ENCODE measurements at places on chromosomes 13 and 19. TPM values are rescaled to one million over a fixed set of nuclear protein-coding genes. Genes with fewer than 3 reads are reported as not detected.

The CEACAM3 gene
- not detected for total RNA-seq

The NLRP11 gene
- not detected for total RNA-seq

The NDUFS7 gene
- total RNA-seq, result 82.1 TPM

The NXNL1 gene
- not detected for total RNA-seq

The TTYH1 gene
- total RNA-seq, result not detected

The BEST2 gene
- not detected for total RNA-seq

The CADM4 gene
- 12.9 TPM for total RNA-seq

The C19orf67 gene
- total RNA-seq, result not detected

The CCDC122 gene
- 3.5 TPM for total RNA-seq
